ENCODE measurements at places on chromosomes 1 and 21. TPM values are rescaled to one million over a fixed set of nuclear protein-coding genes. Genes with fewer than 3 reads are reported as not detected.

Gene CD48
- total RNA-seq: 21.0 TPM

GRCh38 chr1:155984341-155984740 is 6.0 kb upstream of the ARHGEF2 start:
- no peak for DNase-seq

GRCh38 chr1:16076865-16077238 is 3.4 kb upstream of the FAM131C start:
- DNase-seq: no peak

Gene TMEM50A
- total RNA-seq: 95.2 TPM

DNA sequence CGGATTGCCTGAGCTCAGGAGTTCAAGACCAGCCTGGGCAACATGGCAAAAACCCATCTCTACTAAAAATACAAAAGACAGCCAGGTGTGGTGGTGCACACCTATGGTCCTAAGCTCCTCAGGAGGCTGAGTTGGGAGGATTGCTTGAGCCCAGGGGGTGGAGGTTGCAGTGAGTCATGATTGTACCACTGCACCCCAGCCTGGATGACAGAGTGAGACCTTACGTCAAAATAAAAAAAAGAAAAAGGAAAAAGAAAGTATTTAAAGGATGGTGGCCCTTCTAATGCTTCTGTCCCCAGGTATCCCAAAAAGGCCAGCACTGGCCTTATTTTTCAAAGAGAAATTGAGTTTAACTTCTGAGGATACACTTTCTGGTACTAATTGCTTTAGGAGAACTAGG is 1.7 kb downstream of the IKBKE start:
- DNase-seq: no peak

GRCh38 chr1:8879464-8879921 is 1.0 kb upstream of the ENO1 start:
- no peak for DNase-seq

- no peak for DNase-seq
Measured at GRCh38 chr1:217188280-217189237, 442.3 kb downstream of the GPATCH2 start.

- no peak for DNase-seq
Measured at GRCh38 chr1:203026666-203027663, 674 bp downstream of the PPFIA4 start.

DNA sequence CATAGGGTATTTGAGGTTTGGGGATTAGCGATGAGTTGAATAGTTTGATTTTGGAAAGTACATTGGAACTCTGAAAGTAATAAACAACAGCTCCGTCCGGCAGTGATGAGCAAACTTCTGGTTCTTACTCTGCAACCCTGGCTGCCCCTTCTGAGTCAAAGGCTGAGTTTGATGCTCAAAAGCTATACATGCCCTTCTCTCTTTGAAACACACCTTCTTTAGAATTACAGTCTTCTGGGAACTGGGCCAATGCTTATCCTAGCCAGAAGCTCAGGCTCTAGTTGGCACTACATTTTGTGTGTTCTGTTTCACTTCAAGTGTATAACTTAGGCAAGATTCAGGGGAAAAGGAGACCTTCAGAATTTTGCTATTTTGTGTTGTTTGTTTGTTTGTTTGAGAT is 9.3 kb downstream of the AHCYL1 start:
- no peak for DNase-seq

Gene MYBPH
- total RNA-seq: not detected

DNA sequence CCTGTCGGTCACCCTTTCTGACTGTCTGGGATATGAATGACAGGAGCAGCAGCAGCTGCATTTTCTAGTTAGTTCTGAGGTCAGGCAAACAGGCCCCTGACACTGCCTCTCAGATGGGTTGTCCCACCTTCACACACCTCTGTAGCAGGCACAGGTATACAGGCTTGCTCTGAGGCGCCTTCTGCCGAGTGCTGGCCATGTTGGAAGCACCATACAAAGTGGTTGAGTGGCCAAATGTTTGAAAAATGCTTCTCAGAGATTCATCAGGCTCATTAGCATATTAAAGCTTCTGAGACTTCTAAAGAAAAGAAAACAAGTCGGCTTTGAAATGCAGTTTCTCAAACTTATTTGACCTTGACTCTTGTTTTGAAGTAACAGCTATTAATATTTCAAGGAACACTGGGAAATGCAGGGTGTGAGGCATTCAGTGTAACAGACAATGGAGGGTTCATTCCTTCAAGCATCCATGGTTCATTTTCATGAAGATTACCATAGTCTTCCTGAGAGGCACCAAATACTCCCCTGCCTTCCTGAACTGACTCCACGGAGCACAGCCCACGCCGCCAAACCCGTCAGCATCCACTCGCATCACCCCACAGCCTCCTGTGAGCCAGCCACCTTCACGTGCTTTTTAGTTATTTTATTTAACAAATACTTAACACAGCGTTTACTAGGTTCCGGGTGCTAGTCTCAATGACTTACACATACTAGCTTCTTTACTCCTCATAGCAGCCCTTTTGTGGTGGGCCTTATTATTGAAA is 81.8 kb downstream of the KCNN3 start:
- DNase-seq: no peak

Gene TNFAIP8L2
- 7.6 TPM for total RNA-seq

DNA sequence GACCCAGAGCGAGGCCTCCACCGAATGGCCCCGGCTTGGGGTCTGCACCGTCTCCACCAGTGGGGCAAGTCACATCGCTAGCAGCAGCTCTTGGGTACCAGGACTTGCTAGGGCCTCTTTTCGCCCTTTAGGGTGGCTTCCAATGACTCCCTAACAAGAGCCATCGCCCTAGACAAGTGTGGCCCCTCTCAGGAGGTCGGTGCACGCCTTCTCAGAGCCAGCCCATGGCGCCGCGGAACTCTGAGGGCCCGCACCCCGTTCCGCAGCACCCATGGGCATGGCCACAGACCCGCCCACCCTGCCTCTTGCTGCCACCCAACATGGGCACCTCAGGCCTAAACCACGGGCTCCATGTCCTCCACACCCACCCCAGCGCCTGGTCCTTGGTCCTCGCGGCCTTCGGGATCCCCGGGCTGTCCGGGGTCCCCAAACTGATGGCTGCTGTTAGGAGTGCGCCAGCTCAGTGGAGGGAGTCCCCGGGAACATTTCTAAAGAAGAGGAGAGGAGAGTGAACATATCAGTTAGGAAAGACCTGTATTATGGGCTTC is 3.2 kb upstream of the CACNA1S start:
- no peak for DNase-seq

GRCh38 chr1:96966536-96967138 is 245.1 kb downstream of the PTBP2 start:
- peak; percentile 91 for DNase-seq

- no peak for DNase-seq
Measured at GRCh38 chr1:20593756-20594155, 4.9 kb downstream of the CDA start.

DNA sequence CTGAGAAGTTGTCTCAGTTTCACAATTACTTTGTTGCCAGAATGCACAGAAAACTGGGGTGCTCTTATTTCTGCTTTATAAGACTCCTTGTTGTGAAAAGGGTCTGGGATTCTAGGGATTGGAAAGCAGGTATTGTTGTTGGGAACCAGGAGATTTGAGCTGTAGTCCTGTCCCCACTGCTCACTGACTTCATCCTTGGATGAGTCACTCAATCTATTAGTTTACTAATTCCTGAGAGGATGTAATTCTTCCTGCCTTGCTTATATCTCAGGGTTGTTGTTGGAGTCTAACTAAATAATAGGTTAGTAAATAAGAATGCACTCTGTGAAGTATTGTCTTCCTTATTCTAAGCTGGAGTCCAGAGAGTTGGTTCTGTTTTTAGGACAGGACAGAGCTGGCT is 172.5 kb upstream of the GALNT2 start:
- no peak for DNase-seq

GRCh38 chr1:218272366-218272765 is 12.7 kb upstream of the RRP15 start:
- DNase-seq: no peak

- no peak for DNase-seq
Measured at GRCh38 chr1:100230765-100231164, 18.9 kb downstream of the DBT start.

- no peak for DNase-seq
Measured at GRCh38 chr1:225467193-225468020, 39.6 kb upstream of the LBR start.

DNA sequence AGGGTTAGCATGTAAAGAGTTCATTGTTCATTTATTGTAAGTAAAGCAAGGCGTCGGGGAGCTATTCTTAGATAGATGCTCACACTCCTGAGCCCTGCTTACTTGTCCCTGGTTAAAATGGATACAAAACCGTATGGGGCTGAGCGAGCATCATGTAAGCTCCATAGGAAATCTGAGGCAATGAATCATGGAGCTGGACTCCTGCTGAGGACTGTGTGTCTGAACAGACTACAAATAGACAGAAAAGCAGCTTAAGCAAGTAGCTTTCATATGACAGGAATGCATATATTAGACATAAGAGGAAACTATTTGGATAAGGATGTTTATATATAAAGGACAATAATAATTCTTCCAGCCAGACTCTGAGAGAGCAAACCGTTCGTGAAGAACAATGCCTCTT is 604.9 kb upstream of the PTBP2 start:
- DNase-seq: no peak

GRCh38 chr1:51488372-51489050 is 30.6 kb downstream of the EPS15 start:
- no peak for DNase-seq

DNA sequence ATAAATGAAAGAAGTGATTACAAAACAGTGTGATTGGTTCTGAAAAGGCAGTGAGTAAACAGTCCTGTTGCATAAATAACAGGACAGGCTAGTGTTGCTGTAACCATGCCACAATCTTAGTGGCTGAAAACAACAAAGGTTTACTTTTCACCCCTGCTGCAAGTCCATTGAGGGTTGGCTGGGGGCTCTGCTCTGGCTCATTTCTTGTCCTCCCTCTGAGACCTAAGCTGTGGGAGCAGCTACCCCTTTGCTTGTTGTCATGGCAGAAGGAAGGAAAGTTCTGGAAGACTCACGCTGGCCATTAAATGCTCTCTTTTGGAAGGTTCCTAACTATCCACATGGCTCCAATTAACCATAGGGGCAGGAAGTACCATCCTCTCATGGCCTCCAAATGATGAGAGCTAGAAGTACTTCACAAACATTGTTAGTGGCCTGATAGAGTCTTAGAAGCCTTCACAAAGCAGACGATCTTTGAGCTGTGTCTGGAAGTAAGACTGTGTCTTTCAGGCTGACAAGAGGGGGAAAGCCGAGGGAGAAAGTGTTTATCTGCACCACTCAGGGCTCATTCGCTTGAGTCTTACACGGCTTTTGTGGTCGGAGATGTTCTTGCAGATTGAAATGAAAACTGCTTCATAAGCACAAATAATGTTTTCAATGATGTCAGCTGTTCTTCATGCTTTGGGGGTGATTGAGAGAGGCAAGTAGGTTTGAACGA is 11.9 kb downstream of the RCSD1 start:
- DNase-seq: no peak

All from omental fat pad (tissue), 4 donors.